NCI-H2029 (cell line): ENCODE measurements at places on chromosomes 2 and 18.

GRCh38 chr2:654896-655295, 22.3 kb downstream of the TMEM18 start:
- DNase-seq = no peak

DNA sequence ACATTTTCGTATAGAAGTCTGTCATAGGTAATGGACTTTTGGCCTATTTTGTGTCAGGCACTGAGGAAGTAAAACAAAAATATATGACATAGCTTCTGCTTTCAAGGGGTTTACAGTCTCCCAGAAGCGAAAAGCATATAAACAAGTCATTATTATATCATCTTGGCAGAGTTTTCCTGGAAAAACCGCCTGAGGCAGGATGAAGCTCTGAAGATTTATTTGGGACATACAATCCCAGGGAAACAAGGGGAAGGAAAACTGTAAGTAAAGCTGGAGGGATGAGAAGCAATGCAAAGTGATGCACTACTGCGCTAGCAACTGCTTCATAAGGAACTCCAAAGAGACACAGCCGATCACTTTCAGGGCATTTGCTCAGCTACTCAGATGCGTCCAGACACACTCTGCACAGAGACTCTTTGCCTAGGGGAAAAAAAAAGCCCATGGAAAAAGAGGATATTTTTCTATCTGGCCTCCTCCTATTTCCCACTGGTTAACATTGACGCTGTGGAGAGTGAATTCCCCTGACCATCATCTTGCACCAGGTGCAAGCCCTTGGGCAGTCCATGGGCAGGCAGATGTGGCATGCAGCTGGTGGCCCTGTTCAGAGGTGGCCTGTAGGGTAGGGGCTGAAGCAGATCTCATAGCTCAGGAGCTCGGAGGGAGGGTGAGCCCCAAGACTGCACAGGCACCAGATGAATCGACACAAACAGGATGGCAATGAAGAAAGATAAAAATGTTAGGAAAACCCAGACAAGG, 158.1 kb downstream of the METTL4 start:
- DNase-seq = no peak

DNA sequence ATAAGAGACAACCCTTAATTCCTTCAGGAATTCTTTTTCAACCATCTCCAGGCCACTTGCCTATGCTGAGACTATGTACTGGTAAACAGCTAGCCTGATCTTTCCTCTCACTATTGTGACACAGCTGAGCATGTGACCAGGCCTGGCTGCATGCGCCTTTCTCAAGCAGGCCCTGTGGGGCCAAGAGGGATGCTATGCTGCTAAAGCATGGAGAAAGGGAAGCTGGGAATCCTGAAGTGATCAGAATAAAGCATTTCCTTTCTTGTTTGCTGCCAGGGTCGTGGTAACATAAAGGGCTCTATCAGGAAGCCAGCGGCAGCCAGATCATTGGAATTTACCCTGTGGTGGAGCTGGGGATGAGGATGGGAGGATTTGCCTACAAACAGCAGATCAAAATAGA, 29.8 kb upstream of the LCLAT1 start:
- DNase-seq = no peak

- DNase-seq = peak; percentile 56
These were observed 87.8 kb downstream of the UPP2 start for GRCh38 chr2:158189526-158189925.

DNA sequence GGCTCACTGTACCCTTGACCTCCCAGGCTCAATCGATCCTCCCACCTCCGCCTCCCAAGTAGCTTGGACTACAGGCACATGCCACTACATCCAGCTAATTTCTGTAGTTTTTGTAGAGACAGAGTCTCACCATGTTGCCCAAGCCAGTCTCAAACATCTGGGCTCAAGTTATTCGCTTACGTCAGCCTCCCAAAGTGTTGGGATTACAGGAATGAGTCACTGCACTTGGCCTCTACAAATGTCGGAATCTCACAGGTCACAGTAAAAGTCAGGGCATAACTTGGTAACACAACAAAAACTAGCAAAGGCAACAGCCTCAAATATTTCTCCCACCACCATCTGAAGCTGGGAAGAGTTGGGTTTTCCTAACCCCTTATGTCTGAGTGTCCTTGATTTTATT, 25.3 kb downstream of the SCG2 start:
- no peak for DNase-seq

DNA sequence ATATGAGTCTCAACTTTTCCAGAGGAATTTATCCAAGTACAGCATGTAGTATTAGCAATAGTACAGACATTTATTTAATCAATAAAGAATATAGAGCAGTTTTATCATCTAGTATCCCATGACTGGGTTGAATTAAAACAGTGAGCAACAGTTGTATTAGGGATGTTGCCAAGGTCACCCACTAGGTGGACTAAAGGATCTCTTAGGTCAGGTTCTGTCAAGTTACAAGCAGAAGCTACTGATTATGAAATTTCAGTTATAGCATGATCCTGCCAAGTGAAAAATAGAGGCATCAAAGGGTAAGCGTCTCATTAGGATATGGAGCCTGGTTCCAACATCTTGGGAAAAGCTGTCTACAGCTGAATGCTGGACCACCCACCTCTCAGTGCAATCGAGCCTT, 52.1 kb upstream of the LAPTM4A start:
- no peak for DNase-seq

DNA sequence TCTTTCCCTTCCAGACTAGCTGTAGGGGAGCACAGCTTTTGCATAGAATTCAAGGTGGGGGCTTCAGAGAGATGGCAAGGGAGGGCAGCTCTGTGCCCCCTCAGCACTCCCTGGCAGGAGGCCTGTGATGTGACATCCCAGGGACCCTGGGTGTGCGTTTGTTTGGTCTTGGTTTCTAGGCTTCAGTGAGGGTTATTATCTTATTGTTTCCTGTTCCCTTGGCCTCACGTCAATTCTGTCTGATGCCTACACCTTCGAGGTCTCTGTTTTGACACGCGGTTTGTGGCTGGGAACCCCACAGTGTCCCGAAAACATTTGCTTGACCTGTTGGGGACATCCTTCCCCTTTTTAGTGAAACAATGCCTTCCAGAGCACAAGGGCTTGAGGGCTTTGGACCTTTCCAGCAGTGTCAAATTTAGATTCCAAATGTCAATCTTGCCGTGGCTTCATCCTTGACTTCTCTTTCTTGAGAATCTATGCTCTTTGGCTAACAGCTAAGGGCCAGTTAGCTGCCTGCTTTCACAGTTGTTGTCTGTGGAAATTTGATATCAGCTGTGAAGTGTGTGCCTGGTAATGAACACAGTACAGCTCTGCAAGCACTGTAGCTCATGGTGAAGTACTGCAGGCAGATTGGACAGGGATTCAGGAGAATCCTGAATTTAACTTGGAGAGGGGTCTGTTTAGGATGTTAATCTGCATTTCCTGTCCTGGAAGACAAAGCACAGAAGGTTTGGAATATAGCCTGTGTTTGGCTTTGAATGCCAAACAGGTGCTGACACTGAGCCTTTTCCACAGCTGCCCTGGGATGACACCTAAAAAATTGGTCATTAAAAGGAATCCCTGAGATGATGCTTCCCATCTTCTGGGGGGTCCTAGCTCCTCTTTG, 108.2 kb upstream of the CXCR4 start:
- DNase-seq = peak; percentile 35
